ENCODE measurements at places on chromosomes 7 and 10.

DNA sequence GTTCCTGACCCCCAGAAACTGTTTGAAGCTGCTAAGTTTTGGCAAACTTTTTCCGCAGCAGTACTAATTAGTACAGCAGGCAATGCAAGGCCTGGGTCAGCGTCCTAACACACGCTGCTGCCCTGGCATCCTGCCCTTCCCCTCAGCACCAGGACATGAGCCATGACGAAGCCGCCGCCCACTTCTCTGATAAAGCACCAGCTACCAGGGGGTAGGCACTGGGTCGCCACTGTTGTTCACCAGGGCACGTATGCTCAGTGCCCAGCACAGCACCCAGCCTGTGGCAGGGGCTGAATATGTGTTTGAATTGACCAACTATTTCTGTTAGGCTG, 59.5 kb downstream of the CHST15 start:
- no peak for DNase-seq

DNA sequence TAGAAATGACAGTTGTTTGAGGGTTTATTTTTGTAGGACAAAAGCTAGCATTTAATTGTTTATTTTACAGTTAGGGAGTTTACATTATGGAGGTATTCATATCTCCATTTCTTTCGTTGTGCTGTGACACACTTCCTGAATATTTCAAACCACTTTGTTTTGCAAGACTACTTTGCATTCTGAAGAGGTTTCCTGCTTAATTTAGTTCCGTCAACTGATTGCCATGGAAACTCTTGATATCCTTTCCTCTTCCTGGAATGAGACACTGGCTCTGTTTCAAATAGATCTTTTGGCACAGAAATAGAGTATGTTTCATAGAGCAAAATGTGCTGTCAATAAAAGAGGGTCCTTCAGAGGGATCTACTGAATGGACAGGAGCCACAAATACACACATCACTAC, 159.5 kb upstream of the AGR3 start:
- no peak for DNase-seq

DNA sequence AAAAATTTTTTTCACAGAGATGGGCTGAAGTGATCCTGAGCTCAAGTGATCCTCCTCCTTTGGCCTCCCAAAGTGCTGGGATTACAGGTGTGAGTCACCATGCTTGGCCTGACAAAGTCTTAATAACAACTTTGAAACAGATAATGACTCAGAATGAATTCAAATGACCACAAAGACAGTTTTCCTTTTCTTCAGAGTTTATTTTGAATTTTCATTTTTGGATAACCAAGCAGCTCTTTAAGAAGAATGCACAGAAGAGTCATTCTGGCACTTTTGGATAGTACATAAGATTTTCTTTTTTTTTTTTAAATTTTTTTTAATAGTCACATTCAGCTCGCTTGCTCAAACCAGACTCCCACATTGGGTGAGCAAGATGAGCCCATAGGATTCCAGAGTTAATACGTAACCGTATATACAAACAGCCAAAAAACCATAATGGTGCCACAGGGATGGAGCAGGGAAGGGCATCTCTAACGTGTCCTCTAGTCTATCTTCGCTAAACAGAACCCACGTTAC, 43.0 kb upstream of the NMT2 start:
- DNase-seq = no peak

- no peak for DNase-seq
Measured at GRCh38 chr7:48964074-48964473, 39.7 kb downstream of the CDC14C start.

DNA sequence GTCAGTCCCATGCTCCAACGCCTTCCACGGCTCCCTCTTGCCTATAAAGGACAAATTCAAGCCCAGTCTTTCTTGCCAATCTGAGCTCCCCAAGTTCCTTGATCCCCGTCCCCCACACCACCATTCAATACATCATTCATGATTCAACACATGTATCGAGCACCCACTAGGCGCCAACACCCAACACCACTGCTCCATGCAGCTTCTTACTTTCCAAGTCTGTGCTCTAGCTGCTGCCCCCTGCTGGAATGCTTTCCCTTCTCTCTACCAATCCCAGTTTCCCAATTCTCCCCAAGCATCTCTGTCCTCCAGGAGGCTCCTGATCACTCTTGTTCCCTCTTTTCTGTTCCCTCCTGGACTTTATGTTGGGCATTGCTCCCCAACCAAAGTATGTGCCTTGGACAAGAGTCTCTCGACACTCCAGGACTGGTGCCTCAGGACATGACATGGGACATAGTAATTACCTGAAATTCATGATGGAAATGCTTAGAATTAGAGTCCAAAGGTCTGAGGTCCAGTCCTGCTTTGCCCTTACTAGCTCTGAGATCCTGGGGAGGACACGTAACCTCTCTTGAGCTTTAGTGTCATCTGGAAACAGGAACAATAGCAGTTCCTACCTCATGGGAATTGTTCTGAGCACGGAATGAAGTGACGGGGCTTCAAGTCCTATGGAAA, 172.7 kb downstream of the NEURL1 start:
- no peak for DNase-seq

Data from nephron progenitor cell (in vitro differentiated cells).